ENCODE measurements at places on chromosomes 2 and 18.
A peak's percentile ranks its signal among the peaks of the same experiment; 100 is the strongest.

DNA sequence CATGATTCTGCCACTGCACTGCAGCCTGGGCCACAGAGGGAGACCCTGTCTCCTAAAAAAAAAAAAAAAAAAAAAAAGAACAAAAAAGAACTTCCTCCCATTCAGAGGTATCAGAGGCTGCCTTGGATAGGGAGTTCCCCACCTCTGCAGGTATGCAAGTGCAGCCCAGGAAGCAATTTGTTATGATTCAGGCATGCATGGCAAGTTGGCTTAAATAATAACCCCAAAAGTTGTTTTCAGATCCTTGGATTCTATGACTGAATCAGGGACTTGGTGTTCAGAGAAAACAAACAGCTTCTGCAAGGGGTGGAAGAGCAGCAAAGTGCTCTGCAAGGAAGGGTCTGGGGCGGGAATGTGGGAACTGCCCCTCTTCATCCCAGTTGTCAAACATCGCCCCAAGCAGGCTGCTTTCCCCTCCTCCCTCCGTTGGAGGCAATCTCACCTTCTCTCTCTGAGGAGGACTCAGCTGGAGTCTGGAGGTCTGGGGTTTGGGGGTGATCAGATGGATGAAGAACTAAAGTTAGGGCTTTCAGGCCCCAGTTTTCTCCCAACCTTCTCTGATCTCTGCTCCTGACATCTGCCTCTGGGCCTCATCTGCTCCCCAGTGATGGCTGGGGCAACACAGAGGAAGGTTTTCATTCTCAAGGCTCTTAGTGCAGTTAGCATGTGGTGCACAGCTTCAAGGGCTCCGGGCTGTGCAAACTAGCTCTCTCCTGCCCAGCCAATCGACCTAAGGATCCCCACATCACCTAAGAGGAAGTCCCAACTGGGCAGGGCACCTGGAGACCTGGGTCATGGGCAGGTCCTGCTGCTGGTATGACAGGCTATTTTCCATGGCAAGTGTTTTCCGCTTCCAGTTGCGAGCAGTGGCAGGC is 3.5 kb upstream of the GDF7 start:
- no peak for DNase-seq

DNA sequence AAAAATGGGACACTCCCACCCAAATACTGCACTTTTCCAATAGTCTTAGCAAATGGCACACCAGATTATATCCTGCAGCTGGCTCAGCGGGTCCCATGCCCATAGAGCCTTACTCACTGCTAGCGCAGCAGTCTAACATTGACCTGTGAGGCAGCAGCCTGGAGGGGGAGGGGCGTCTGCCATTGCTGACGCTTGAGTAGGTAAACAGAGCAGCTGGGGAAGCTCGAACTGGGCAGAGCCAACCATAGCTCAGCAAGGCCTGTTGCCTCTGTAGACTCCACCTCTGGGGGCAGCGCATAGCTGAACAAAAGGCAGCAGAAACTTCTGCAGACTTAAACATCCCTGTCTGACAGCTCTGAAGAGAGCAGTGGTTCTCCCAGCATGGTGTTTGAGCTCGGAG is 110.4 kb downstream of the CTIF start:
- no peak for DNase-seq

DNA sequence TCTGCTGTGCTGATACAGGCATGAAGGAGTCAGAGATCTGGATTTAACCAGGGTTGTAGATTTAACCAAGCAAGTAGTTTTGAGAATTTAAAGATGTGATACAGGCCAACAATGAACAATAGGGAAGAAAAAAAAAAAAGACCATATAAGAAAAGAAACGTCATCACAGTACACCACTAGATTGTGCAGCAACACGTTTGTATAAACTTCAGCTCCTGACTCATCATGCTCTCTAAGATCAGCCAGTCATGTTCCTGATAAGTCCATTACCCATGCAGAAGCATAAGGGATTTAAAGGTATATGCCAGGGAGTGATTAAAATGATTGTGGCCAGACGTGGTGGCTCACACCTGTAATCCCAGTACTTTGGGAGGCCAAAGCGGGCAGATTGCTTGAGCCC is 22.3 kb upstream of the ERICH2 start:
- DNase-seq = no peak

DNA sequence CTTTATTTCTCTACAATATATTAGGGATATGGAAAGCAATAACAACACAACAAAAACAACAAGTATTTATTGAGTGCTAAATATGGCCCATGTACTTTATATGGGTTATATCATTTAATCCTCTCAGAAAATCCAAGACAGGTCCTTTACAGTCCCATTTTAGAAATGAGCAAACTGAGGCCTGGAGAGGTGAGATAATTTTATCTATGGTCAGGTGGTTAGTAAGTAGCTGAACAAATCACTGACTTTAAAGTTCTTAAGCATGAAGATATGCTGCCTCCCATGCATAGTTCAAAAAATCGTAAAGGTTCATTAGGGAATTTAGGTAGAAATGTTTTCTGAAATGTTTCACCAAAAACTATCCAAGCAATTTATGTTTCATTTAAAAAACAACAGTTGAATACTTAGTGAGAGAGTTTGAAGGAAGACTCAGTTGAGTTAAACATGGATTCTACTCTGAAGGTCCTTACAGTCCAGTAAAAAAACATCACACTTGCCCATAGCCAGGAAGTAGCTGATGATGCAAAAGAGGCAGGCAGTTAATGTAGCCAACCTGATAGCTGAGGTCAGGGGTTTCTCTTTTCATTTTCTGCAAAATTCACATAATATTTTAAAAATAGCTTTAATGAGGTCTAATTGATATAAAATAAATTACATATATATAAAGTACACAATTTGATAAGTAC is 7.6 kb upstream of the NFE2L2 start:
- DNase-seq = no peak

DNA sequence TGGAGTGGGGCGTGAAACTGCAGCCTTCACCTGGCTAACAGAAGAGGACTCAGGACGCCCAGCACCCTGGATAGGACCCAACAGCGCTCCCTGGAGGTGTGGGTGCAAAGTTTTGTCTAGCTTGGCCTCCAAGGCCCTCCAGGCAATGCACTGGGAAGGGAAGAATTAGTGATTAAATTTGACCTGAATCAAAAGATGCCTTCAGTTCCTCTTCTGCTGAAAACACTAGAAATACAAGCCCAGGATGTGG is 779 bp upstream of the TRIB2 start:
- DNase-seq = peak; percentile 46

GRCh38 chr2:233433794-233434193 is 79.5 kb downstream of the DGKD start:
- DNase-seq = no peak
